Foreskin keratinocyte (primary cell): ENCODE measurements at places on chromosomes 12 and 14.

GRCh38 chr12:50638482-50638880 is 125.4 kb upstream of the ATF1 start:
- peak; percentile 58 for DNase-seq

GRCh38 chr12:29673346-29673745 is 110.4 kb downstream of the TMTC1 start:
- no peak for DNase-seq

DNA sequence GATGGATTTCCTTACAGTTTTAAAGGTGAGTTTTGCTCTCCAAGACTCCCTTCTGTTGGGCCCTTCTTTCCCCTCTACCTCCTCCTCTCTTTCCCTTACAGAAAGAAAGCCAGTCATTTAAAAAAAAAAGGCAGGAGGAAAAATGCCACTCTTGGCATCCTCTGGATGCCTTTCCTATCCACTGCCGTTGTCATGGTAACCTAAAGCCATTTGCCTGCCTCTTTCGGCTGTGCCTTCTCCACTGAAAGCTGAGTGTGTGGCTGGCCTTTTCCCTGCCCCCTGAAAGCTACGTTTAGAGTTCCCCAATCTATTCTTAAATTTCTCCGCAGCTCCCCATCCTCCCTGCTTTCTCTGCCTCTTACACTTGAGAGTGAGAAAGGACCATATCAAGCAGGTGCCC is 67.1 kb downstream of the TUNAR start:
- no peak for DNase-seq

GRCh38 chr14:69317780-69318179 is 57.8 kb downstream of the GALNT16 start:
- DNase-seq = no peak

- no peak for DNase-seq
These were observed 1089.1 kb downstream of the SLC6A15 start for GRCh38 chr12:83823386-83824045.

GRCh38 chr14:102777711-102778337 is 575 bp downstream of the TRAF3 start:
- DNase-seq = no peak

GRCh38 chr12:10214136-10214894 is 1.6 kb downstream of the GABARAPL1 start:
- DNase-seq = peak; percentile 43

- no peak for DNase-seq
These were observed 12.7 kb upstream of the CCDC177 start for GRCh38 chr14:69587389-69587788.

DNA sequence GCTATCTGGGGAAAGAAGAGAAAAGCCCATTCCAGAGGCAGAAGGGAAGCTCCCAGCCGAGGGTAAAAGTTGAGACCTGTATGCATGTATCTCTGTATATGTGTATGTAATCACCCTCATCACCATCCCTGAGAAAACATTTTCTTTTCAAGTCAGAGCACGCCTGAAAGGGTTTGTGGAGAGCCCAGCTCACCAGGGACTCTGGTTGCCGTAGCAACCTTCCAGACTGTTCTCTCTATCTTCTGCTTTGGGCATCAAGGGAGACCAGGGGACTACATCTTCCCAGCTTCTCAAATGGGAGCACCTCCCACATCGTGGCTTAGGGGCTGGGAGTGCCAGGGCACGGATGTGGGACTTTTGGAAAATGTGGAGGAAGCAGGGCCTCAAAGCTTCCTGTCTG is 93.5 kb downstream of the GALNT8 start:
- peak; percentile 48 for DNase-seq

- DNase-seq = no peak
These were observed 18.8 kb upstream of the RCOR1 start for GRCh38 chr14:102573591-102574046.

- peak; percentile 100 for DNase-seq
These were observed 132.8 kb upstream of the HIF1A start for GRCh38 chr14:61562321-61563161.

GRCh38 chr12:77218278-77218677 is 152.9 kb upstream of the E2F7 start:
- DNase-seq = no peak

- DNase-seq = no peak
These were observed 129.4 kb upstream of the DNM1L start for GRCh38 chr12:32549675-32550079.

- no peak for DNase-seq
These were observed 16.3 kb upstream of the FLVCR2 start for GRCh38 chr14:75562089-75562488.

DNA sequence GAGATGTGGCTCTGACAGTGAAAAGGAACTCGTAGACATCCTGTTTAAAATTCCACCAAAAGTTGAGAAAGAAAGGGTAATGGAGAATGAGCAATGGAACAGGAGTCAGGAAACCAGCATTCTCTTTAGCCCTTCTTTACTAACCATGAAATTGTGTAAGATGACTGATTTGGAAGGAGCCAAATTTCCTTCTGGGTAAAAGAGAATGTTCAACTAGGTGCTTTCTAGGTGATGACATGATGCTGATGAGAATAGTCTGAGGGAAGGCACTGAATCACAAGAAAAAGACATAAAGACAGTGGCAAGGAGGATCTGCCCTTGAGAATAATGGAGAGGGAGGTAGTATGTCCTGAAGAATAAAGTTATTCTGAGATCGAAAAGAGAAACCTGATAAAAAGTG is 2.2 kb downstream of the TSHR start:
- DNase-seq = no peak

DNA sequence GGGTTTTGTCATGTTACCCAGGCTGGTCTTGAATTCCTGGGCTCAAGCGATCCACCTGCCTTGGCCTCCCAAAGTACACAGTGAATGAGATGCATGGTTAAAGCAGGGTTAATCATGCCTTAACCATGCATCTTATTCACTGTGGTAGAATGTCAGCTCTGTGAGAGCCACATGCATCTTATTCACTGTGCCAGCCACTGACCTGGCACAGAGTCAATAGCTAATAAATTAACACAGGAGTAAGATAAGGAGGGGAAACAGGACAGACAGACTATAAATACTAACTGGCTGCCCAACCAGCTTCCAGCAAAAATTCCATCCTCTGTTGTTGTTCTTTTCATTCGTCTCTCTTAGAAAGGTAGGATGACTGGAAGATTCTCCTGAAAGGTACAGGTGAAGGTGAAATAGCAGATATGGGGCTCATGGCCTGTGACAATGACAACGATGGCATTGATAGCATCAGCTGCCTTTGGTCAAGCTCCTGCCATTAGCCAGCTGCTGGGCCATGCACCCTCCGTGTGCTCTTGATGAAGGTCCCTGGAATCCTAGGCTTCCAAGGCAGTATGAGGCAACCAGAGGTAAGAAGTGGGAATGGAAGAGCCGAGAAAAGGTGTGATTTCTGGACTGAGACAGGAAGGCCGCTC is 76.6 kb downstream of the ZNF664 start:
- no peak for DNase-seq

- no peak for DNase-seq
These were observed 8.5 kb upstream of the BICD1 start for GRCh38 chr12:32098112-32098511.

DNA sequence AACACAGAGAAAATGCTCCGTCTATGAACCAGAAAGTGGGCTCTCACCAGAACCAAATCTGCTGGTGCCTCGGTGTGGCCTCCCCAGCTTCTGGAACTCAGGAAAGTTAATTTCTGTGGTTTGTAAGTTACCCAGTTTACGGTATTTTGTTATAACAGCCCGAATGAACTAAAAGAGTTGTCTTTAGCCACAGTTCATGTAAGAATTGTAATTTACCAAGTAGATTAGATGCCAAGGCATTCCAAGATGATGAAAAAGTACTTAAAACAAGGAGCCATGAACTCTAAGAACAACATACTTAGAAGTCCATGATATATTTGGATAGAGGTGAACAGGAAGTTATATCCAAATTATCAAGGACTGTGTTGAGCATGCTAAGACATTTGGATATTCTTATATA is 259.9 kb upstream of the GARIN6 start:
- DNase-seq = no peak

DNA sequence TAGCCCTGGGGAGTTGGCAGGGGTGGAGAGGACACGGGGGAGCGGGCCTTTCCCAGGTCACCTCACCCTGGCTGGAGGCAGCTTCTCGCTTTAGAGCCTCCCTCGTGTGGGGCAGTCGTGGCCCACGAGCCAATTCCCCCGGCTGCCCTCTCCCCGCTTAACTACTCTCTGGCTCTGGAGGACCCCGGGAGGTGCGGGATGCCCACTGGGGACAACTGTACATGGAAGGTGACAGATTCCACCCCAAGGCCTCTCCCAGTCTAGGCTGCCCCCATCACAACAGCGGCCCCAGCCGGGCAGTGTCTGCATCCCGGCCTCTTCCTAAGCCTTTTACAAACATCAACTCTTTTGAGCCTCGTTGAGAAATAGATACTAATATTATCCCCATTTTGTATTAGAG is 78.1 kb downstream of the KIF26A start:
- no peak for DNase-seq

GRCh38 chr12:69661386-69661785 is 37.7 kb downstream of the BEST3 start:
- DNase-seq = no peak
